ENCODE measurements at places on chromosomes 3 and 15.

GRCh38 chr3:146975476-146975875 lies 370.3 kb upstream of the PLSCR5 start:
- no peak for DNase-seq

DNA sequence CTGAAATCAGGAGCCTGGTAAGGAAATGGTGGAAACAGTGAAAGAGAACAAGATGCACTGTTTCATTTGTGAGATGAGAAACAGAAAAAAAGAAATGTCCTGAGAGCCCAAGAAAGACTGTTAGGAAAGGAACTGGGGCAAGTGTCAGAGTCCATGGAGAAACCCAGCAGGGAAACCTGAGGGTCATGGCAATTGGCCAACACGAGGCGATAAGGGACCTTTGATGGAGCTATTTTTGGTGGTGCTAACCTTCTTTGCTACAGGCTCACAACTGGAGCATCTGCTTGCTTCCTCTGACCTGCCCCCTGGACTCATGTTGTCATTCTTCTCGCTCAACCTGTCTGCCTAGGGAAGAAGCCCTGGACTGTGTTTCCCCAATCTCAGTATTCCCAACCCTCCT lies 4.2 kb upstream of the TMEM41A start:
- DNase-seq = no peak

DNA sequence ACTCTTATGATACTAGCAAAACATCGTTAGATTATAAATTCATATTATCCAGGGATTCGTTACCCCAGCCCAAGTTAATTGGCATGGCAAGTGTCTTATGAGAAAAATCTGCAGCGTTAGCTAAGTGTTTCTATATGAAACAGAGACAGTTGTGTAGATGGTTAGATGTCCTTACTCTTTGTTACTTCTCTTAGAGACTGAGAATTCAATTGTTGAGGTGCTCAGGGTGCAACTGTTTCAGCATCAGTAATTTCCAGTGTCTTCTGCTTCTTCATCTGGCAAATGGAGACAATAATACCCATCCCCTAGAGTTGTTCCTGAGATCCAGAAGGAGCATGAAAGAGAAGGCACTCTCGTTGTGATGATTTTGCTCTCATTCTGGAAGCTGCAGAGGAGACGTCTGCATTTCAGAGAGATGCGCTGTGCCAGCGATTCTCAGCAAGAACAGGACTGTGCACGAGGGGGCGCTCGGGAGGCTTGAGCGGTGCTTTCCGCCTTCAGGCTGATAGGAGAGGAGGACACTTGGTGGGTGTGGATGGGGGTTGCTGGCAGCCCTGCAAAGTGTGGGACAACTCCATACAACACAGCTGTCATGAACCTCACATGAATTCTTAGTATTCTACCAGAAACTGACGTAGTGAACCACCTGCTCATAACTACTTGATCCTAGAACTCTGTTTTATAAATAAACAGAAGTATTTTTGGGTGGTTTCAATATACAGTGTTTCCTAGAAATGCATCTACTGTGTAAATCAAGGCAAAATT lies 39.7 kb upstream of the SPSB4 start:
- peak; percentile 56 for DNase-seq

GRCh38 chr15:38226608-38227266 lies 25.9 kb upstream of the SPRED1 start:
- DNase-seq = no peak

DNA sequence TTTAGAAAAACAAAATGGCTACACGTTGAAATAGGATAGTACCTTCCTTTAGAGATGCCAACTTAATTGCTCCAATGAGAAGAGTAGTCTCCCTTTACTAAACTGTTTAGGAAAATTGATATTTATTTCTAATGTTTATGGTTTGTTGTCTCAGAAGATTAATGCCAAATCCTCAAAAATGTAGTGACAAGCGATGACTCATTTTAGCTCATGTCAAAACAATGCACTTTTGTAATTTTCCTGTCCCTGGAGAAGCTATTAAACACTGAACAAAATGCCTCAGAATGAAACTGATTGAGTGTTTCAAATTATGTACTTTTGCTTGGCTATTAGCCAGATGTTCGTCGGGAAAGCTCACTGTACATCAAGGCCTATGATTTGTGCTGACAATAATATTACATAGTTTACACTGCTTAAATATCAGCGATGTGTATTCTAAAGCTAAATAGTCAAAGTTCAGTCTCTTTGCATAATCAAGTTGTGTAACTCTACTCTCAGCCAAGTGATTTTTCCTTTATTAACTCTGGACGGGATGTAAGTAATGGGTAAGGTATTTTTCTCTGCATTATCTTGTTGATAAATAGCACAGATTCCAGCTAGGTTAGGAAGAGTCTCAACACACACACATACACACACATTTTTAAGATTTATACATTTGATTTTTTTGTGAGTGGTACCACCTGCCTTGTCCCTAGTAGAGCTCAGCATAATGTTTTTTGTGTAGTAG lies 83.7 kb downstream of the CMSS1 start:
- peak; percentile 39 for DNase-seq

GRCh38 chr3:126051741-126052140 lies 32.2 kb downstream of the SLC41A3 start:
- no peak for DNase-seq

DNA sequence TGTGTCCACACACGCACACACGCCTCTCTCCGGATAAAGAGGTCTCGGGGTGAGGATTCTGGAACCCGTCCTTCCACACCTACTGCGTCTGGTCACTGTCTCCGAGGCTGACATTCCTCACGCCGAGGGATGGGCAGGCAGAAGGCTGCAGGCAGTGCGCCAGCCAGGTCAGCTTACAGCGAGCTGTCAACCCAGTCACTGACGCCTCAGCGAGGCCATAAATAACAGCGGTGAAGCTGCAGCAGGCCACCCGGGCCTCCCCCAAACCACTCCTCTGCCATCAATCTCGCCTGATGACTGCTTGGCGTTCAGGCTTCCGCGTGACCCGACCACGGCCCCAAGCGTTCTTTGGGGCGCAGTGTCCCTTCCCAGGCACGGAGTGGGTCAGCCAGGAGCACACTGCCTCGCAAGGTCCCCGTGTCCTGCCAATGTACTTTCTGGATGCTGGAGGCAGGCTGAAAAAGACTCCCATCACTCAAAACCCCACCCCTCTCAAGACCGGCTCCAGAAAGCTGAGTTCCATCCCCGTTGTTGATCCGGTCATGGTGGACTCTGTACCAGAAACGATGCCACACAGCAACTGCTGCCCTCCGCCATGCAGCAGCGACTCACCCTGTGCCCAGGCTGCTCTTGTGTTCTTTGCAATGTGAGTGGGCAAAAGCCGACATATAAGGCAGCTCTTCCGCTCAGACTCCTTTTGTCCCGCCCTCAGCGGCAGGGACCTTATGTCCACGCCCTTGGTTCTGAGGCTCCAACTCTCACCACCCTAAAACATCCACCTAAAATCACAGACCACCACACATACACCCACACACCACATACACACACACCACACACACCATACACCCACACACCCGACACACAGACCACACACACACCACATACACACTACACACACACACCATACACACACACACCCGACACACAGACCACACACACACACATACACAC lies 27.1 kb downstream of the CPN2 start:
- peak; percentile 94 for DNase-seq

GRCh38 chr15:72923289-72923688 lies 129.0 kb upstream of the NEO1 start:
- DNase-seq = no peak

Data from SW480 (cell line).